ENCODE measurements at places on chromosomes 11 and 22.

- no peak for DNase-seq
Measured at GRCh38 chr11:77967753-77968152, 26.7 kb downstream of the INTS4 start.

DNA sequence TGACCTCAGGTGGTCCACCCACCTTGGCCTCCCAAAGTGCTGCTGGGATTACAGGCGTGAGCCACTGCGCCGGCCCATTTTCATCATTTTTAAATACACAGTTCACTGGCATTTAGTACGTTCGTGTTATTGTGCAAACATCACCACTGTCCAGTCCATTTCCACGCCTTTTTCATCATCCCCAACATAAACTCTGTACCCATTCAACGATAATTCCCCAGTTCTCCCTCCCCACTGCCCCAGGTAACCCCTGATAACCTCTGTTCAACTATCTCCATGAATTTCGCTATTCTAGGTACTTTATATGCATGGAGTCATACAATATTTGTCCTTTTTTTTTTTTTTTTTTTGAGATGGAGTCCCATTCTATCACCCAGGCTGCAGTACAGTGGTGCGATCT, 18.2 kb upstream of the ELFN2 start:
- DNase-seq, result no peak

DNA sequence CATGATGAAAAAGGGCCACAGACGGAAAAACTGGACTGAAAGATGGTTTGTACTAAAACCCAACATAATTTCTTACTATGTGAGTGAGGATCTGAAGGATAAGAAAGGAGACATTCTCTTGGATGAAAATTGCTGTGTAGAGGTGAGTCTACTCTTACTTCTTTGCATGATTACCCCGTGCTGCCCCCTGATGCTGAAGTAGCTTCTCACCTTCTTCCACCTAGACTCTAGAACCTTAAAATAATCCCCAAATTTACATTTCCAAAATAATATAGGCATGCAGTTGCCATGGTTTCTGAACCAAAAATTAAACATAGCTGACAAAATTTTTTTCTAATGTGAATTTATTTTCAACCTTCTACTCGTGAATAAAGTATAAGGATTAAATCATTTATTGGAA, 64.2 kb downstream of the SWAP70 start:
- DNase-seq, result no peak

DNA sequence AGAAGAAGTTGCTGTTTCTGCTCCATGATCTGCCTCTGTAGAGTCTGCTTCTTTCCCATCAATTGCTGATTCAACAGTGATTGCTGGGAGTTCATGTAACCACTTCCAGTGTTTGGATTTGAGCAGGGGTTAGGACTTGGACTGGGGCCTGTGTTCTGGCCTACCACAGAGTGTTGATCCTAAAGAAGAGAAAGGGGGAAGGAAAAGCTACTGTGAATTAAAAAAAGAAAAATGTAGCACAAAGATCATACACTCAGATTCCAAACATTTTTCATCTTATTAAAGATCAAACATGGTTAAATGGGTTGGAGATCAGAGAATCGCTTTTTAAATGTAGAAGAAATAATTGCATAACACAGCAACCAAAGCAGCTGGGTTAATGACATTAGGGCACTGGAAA, 67.6 kb upstream of the MTMR2 start:
- no peak for DNase-seq

GRCh38 chr11:10770626-10771254, 19.7 kb downstream of the CTR9 start:
- no peak for DNase-seq

- DNase-seq, result no peak
Measured at GRCh38 chr11:112410325-112410724, 149.7 kb upstream of the PLET1 start.

DNA sequence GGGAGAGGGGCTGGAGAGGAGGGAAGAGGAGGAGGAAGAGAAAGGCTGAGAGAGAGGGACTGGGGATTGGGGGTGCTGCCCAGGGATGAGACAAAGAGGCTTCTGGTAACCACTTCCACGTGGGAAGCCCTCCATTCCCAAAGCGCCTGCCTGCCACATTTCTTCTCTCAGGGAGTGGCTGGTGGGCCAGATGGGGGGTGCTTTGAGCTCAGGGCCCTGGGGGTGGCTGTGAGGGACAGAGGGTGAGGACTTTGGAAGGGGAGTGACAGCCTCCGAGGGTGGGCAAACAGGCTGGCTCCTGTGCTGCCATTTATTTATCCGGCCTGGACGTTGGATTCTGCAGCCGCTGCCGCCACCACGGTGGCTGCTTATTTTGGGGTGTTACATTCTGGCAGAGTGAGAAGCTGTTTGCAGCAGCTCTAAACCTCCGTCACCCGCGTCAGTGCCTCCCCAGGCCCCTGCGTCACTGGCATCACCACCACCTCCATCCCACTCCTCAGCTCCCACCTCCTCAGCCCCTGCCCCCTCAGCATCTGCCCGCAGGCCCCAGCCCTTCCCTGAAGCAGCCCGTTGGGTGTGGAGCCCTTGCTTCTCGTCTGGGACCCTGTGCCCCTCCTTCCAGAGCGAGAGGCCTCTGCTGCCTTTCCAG, 1.6 kb downstream of the RTN4RL2 start:
- DNase-seq, result no peak

GRCh38 chr11:73240190-73240781, 22.2 kb downstream of the P2RY2 start:
- no peak for DNase-seq

DNA sequence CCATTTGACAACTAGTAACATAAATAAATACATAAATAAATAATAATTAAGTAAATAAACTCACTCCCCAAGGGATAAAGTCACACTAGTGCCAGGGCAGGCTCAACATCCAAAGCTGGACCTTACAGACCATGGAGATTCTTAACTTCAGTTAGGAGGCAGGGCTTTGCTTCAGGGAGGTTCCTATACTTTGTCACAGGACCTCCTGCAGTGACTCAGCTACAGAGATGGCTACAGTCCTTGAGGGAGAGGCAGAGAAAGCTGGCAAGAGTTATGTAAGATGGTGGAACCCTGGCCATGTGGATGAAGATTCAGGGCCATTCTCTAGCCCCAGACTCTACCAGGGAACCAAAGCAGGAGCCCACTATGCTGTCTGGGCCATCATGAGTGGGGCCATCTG, 74.1 kb upstream of the CADM1 start:
- no peak for DNase-seq

GRCh38 chr22:35172442-35172841, 84.9 kb upstream of the HMGXB4 start:
- no peak for DNase-seq

DNA sequence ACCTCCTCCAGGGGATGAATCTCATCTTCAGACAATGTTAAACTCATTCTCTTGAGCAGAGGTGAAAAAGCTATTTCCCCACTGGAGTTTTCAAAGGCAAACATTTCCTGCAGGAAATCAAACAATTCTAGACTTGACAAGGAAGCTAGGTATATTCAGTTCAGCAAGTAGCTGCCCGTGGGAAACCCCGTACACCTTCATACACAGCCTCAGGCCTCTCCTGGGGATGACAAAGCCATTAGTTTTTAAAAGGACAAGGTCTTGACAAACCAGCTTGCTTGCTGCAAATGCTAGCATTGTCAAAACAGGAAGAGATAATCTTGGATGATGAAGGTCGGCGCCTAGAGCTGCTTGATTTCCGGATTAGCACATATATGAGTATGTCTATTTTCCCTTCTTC, 1630.8 kb upstream of the TENM4 start:
- no peak for DNase-seq

DNA sequence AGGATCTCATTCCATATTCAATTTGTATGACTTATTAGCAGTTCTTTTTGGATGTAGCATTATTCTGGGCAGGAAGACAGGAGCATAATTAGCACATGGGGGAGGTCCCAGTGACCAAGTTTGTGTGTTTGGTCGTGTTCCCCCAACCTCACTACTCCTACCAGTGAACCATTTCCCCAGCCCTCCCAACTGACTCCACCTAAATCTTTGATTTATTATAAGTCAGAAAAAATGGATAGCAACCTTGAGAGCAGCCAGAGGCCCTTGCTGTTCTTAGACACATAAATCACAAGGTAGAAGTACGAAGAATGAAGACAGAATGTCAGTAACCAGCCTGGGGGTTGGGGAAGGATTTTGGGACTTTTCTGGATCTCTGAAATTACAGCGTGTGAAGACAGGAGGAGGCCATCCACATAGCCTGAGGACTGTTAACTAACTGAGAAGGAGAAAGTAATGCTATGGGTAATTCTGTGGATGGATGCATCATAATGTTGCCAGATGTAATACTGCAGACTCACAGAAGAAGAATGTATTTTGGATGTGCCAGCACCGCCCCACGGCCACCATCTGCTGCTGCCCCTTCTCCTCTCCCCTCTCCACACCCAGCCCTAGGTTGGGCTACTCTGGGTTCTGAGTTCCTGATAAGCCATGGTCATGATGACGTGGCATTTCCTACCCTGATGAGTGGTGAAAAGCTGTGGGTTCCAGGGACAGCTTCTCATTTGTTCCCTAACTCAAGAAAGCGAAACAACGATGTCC, 124.3 kb upstream of the TTC12 start:
- no peak for DNase-seq

GRCh38 chr22:36067235-36067558, 38.6 kb upstream of the RBFOX2 start:
- no peak for DNase-seq

- DNase-seq, result no peak
Measured at GRCh38 chr11:63939397-63939891, 642 bp downstream of the NAA40 start.

GRCh38 chr11:103364687-103365086, 255.5 kb downstream of the DYNC2H1 start:
- no peak for DNase-seq

- peak; percentile 34 for DNase-seq
Measured at GRCh38 chr11:1401656-1402221, 12.0 kb downstream of the BRSK2 start.

DNA sequence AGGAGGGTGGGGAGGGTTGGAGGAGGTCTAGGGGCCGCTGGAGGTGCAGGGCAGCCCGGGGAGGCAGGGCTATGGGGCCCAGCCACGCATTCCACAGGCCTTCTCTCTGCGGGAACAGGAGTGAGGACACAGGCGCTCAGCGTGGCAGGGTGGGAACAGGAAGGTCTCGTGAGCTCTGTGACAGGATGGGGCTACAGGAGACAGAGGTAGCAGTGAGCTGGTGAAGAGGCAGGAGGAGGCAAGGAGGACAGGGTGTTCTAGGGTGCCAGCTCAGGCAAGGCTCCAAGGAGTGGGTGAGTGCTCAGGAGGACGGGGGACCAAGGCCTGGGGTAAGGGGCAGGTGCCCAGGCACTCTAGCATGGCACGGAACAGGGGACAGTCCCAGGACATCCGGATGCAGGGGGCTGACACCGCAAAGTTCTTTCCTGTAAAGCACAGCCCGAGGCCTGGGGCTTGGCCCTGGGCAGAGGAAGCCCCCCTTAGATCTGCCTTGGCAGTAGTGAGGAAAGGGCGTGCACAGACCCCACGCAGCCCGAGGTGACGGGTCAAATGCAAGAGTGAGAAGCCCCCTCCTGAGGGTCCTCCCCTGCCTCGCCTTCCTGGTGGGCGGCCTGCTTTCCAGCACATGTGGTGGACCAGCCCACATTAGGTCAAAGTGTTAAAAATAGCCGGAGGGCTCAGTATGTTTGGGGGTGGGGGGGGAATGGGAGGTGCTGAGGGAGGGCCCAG, 4.7 kb upstream of the NEAT1 start:
- no peak for DNase-seq

DNA sequence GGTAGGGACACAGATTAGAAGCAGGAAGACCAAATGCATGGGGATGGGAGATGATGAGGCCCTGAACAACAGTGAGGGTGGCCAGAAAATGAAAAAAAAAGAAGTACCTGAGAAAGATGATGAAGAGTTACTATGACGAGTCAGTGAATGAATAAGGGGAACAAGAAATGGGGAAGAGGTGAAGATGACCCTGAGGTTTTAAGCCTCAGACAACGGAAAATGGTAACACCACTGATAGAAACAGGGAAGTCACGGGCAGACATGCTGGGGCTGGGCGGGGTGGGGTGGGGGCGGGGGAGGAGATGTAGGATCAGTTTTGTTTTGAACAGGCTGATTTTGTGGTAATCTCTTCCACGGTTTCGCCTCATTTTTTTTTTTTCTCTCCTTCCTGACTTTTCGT, 205.1 kb upstream of the CADM1 start:
- DNase-seq, result no peak

GRCh38 chr11:135073870-135074269, 661.8 kb upstream of the B3GAT1 start:
- DNase-seq, result no peak

GRCh38 chr11:89633135-89633705, 76.9 kb upstream of the TRIM77 start:
- DNase-seq, result no peak

- DNase-seq, result no peak
Measured at GRCh38 chr11:63890368-63890767, 26.6 kb downstream of the RCOR2 start.

GRCh38 chr22:42732081-42732480, 11.4 kb upstream of the A4GALT start:
- DNase-seq, result no peak

DNA sequence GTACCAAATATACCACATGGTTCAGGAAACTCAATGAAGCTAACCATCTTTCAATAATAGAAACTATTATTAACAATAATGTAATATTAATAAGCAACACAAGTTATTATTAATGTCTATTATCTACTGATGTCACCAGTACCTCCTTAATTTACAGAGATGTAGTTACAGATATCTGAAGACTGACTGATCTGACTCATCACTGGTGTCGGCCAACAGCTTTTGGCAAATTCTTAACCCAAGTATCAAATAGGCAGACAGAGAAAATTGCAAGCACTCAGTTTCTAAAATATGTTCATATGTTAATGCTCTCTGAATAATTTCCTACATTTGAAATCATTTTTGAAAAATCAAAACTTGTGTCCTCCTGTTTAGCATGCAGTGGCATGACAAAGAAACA, 100.4 kb upstream of the DDI1 start:
- no peak for DNase-seq

- no peak for DNase-seq
Measured at GRCh38 chr11:87252869-87253268, 215.1 kb downstream of the TMEM135 start.

GRCh38 chr11:96207459-96208449, 135.2 kb downstream of the MAML2 start:
- DNase-seq, result no peak

GRCh38 chr22:44396727-44397722, 84.3 kb upstream of the SHISAL1 start:
- no peak for DNase-seq

Data from stimulated activated CD4-positive, alpha-beta T cell treated with anti-CD3 and anti-CD28 coated beads, Interleukin-12 subunit alpha, Interleukin-12 subunit beta, amount 100 ng/mL, for 4 hours (primary cell).